ENCODE measurements at places on chromosomes 6 and 20. TPM values are rescaled to one million over a fixed set of nuclear protein-coding genes. Genes with fewer than 3 reads are reported as not detected.

GRCh38 chr6:146679386-146679785 is 80.6 kb downstream of the ADGB start:
- no peaks in the 10 kb centered on the region for H3K27me3 ChIP-seq
- H3K27ac ChIP-seq = no peak overlapping the region
- DNase-seq = no peak
- no peaks in the 10 kb centered on the region for H3K4me1 ChIP-seq

- no peaks in the 10 kb centered on the region for H3K36me3 ChIP-seq
- H3K4me3 ChIP-seq = no peak overlapping the region
- no peaks in the 10 kb centered on the region for H3K4me1 ChIP-seq
- H3K27me3 ChIP-seq = no peaks in the 10 kb centered on the region
Observed at GRCh38 chr20:17172836-17173516, 53.9 kb upstream of the PCSK2 start.

The IRAK1BP1 gene
- total RNA-seq = 9.6 TPM

DNA sequence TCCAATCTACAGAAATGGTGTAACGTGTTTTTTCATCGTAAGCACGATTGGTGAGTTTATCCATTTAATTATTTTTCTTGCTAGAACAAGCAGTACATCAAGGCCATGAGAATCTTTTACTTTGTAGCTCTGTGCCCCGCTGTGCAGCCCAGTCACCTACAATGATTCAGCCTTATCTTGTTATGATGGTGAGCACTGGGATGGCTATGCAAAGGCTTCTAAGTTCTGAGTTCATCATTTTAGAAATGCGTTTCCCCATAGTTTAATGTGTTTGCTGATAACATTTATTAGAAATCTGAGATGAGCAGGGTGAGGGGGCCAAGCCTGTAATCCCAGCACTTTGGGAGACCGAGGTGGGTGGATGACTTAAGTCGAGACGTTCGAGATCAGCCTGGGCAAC is 111.8 kb upstream of the QKI start:
- H3K36me3 ChIP-seq = no peaks in the 10 kb centered on the region
- no peak for DNase-seq

- H3K4me3 ChIP-seq = no peak overlapping the region
- no peak overlapping the region for H3K27ac ChIP-seq
- H3K4me1 ChIP-seq = no peaks in the 10 kb centered on the region
- DNase-seq = no peak
Observed at GRCh38 chr20:49395659-49396058, 86.8 kb downstream of the KCNB1 start.

The SIGLEC1 gene
- total RNA-seq = 66.9 TPM

All from upper lobe of left lung (tissue), 6 donors.